ENCODE measurements at places on chromosomes 4 and X.
A peak's percentile ranks its signal among the peaks of the same experiment; 100 is the strongest.

- DNase-seq, result no peak
These were observed 74.2 kb downstream of the FREM3 start for GRCh38 chr4:143626134-143626911.

DNA sequence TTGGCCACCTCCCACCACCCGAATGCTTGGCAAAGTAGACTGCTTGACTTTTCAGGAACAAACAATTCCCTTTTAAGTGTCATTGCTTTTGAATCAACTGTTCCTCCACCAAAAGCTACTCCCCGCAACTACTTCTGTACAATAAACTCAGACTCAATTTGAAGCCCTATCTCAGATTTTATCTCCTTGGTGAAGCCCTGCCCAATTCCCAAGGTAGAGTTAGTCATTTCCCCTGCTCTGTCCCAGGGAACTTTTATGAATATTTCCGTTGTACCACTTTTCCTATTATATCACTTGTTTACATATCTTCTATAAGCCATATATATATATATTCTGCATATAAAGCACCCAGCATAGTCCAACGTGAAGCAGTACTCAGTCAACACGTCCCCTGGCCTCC, 102.8 kb downstream of the C4orf51 start:
- DNase-seq, result no peak

DNA sequence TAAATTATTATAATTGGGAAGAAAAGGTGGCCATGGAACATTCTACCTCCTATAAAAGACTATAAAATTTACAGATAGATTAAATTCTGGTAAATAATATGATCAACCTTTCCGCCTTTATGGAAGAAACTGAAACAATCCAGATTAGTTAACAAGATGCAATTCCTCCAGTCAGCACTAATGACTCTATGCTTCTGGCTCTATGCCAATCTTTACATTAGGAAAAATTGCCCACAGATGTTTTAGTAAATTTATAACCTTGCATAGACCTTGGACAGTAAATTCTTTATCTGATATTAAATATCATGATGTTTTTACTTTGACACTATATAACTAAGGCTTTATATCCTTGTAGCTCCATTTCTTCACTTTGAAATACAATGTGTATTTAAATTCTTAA, 2302.5 kb downstream of the ARAP2 start:
- DNase-seq, result no peak

DNA sequence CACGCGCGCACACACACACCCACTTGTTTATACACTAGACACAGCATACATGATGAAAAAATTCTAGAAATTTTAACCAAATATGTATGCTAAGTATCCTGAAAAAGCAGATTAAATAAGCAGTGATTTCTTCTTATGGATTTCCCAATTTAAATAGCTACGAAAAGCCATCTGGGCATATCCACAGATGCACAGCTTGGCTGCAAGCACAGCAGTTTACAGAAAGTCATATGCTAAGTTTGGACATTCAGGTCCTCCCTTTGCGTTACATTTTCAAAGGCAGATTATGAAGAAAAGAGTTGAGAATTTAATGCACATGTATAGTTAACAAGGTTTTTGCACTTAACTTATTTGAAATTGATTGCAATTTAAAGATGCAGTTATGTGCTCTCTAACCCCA, 542.2 kb upstream of the EPHA5 start:
- DNase-seq, result no peak

GRCh38 chr4:182105416-182105815, 137.8 kb upstream of the TENM3 start:
- no peak for DNase-seq

DNA sequence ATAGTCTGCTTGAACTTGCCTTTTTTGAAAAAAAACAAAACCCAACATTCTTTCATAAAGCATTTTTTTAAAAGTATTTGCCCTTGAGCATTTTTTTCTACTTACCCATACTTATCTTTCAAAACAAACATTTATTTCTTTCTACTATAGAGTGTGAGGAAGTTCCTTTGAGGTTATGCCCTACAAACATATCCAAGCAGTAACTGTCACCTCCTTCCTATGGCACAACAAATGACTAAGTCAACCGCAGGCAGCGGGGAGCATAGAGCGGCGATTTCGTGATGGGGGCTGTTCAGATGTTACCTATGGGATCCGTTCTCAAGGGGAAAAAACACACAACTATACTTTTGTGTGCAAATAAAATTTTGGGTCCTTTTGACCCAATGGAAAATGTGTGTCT, 19.4 kb downstream of the SPRY1 start:
- DNase-seq, result peak; percentile 26

GRCh38 chr4:27181693-27182092, 321.1 kb downstream of the STIM2 start:
- no peak for DNase-seq

- no peak for DNase-seq
These were observed 182.0 kb downstream of the ARHGAP24 start for GRCh38 chr4:85656759-85657505.

DNA sequence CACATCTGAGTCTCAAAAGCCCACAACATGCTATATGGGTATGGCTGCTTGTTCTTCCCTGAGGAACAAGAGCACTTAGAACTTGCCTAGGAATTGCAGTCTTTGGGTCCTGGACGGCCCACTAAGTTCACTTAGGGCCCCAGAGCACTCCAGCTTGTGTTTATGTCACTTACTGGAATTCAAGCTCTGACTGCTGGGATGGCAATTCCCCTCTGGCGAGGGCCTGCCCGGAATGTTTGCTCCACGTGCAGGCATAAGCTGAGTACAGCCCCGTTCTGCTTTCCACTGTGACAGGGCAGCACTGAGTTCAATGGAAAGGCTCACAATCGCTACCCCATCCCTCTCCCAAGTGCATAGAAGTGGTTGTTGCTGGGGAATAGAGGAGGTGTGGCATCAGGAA, 25.9 kb upstream of the RASSF6 start:
- DNase-seq, result no peak

GRCh38 chr4:40514497-40514951, 115.1 kb downstream of the RBM47 start:
- no peak for DNase-seq

DNA sequence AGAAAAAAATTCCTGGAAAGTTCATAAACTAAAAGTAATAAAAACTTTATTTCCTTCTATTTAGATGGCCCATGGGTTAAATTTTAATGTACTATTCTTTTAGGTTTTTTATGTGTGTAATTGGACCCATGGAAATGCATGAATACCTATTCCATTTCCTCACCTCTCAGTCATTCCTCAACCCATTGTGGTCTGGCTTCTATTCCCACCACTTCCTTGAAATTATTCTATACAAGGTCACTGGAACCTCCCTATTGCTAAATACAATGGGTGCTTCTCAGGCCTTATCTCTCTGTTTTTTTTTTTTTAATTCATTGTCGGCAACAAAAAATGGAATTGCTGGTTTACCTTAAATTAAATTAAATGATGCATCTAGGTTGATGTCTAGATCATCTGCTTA, 17.2 kb downstream of the SLC39A8 start:
- no peak for DNase-seq

DNA sequence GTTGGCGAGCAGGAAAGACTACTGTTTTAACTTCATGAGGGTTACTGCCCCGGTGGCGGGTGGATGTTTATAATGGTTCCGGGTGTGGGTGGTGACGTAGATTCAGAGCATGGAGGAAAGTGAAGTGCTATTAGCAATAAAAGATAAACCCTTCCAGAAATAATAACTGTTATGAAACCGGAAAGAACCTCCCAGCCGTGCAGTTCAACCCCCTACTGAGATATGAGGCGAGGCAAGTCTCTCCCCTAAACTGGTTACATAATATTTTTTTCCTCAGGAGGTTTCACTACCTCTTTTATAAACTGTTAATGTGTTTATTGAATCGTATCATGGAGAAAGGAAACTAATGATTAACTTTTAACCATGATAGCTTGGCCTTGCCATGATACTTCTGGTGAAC, 33.9 kb upstream of the STIM2 start:
- no peak for DNase-seq

GRCh38 chr4:80266902-80267380, 477 bp downstream of the FGF5 start:
- DNase-seq, result no peak

- no peak for DNase-seq
These were observed 267.3 kb upstream of the TET2 start for GRCh38 chr4:104879367-104879766.

DNA sequence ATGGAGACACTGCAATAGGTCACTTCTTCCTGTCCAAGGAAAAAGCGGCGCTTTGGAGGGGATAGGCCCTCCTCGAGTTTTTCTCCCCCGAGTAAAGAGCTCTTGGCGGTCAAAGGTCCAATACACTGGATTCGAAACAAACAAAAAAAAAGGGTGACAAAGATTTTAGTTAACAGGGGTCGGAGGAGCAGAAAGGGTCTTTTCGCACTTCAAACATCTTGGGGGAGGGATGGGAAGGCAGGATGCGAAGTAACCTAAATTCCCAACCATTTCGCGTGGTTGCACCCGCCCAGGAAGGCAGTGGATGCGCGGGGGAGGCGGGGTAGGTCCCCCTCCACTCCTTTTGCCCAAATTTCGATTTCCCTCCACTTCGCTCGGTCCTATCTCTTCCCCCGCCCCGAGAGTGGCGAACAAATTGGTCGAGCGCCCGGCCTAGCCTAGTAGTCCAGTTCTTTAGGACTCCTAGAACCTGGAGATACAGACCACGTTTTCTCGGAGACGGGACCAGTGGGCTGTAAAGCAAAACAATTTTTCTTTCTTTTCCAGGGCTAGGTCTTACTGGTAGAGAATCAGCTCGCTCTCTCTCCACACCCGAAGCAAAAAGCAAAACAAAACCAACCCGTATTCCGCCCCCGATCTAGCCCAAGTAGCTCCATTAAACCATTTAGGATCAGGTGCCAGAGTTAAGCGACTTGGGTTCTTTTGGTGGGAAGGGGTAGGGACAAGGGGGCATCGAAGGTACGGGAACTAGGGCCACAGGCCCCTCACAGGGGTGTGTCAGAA, 2.0 kb upstream of the STAG2 start:
- DNase-seq, result peak; percentile 11

- DNase-seq, result no peak
These were observed 28.2 kb downstream of the TMEM154 start for GRCh38 chr4:152651473-152652060.

- DNase-seq, result no peak
These were observed 49.5 kb downstream of the GPR50 start for GRCh38 chrX:151225843-151226242.

DNA sequence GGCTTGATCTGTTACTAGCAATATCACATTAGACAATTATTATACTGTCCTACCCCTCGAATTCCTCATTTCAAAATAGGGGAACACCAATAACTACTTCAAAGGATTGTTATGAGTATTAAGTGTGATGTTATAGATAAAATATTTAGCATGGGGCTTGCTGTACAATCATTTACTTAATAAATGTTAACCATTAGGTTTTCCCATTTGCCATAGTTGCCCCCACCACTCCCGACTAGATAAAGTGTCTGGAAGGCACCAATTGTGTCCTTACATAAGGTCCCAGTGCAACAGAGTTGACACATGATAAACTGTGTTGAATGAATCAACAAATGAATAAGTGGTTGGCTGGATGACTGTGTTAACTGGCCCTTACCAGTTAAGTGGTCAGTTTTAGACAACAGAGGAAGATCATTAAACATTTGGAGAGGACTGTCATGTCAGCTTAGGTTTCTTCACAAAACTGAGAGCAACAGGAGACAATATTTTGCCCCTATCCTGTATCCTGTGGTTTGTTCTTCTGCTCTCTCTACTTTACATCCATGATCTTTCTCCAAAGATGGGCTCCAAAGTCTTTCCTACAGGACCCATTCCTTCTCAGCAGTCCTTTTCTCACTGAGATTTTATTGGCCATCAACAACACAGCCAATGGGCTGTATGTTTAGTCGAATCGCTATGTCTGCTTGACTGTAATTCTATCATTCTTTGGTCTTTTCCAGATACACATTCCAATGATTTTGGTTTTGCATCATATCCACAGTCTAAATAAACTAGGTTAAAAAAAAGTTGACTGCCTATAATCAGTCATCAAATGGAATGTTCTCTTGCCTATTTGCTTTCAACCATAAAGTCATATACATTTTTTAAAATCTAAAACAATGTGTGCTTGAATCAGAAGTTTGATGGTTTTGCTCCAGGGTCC, 74.4 kb downstream of the RNF150 start:
- DNase-seq, result no peak

GRCh38 chr4:10737337-10737736, 52.8 kb upstream of the CLNK start:
- DNase-seq, result no peak

DNA sequence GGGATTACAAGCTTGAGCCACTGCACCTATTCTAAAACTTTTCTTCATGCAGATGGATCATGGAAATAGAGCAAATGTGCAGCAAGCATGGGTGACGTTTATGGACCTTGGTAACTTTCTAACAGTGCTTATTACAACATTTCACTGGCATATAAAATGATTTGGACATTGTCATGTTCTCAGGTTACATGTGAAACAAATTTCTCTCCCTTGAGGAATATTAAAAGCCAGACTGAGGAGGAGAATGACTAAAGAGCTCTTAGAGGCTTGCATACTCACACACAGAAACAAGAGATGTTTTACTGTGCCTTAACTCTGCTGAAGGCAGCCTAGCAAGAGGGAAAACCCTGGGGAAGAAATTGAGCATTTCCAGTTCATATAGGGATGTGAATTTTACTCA, 38.6 kb upstream of the GPR101 start:
- no peak for DNase-seq

- no peak for DNase-seq
These were observed 196.8 kb upstream of the FSTL5 start for GRCh38 chr4:162360369-162361149.

GRCh38 chrX:120301960-120302359, 9.3 kb downstream of the TMEM255A start:
- DNase-seq, result no peak

DNA sequence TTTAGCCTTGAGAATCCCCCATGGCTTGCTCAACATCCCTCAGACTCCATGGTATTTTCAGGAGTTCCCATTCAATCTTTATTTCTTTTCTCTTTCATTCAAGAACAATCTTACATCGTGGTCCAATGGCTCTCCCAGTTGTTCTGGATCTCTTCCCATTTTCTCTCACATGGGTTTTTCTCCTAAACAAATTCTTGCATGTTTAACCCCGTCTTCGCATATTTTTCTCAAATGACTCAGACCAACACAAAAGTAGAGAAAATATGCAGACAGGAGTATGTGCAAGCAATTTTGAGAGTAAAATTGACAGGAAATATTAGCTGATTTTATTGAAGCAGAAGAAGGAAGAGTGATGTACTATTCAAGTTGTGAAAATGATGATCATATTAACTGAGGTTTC, 396.4 kb upstream of the TRAM1L1 start:
- DNase-seq, result no peak

DNA sequence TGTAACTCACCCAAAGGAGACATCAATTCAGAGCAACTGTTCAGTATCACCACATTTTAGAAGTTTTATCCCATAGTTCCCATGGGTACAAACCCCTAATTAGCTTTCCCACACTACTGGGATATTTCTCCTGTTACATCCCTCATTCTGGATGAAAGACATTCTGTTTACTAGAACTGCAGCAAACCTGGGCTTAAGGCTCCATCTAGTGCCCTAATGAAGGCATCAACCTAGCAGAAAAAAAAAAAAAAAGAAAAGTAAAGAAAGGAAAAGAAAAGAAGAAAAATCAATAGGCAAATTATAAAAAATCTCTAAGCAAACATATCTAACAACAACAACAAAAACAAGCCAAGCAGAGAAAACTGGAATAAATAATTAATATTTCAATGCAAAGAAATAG, 133.7 kb upstream of the CPXCR1 start:
- no peak for DNase-seq

GRCh38 chr4:74674750-74675149, 119.6 kb downstream of the BTC start:
- no peak for DNase-seq

- DNase-seq, result no peak
These were observed 1365.9 kb upstream of the AGA start for GRCh38 chr4:178808106-178808505.

Data from effector memory CD8-positive, alpha-beta T cell (primary cell).